B cell (primary cell): ENCODE measurements at places on chromosomes 11 and 22.

GRCh38 chr11:69540118-69541000, 58.9 kb downstream of the LINC01488 start:
- no peak for DNase-seq

- no peak for DNase-seq
Measured at GRCh38 chr11:2572491-2573239, 127.1 kb downstream of the KCNQ1OT1 start.

GRCh38 chr22:35051013-35051535, 14.9 kb upstream of the ISX start:
- no peak for DNase-seq

- DNase-seq: no peak
Measured at GRCh38 chr22:49079027-49079725, 748.5 kb downstream of the BRD1 start.

DNA sequence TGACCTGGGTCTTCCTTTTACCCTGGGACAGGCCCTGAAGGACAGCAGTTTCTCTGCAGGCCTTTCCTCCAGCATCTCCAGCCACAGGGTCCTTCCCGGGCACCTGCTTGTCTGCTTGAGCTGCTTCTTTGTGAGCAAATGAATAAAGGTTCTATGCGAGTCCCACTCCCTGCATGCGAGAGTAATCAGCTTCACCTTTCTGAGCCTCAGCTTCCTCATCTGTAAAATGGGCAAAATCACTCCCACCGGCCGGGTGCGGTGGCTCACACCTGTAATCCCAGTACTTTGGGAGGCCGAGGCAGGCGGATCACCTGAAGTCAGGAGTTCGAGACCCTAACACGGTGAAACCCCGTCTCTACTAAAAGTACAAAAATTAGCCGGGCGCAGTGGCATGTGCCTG, 31.1 kb downstream of the IFT27 start:
- no peak for DNase-seq

DNA sequence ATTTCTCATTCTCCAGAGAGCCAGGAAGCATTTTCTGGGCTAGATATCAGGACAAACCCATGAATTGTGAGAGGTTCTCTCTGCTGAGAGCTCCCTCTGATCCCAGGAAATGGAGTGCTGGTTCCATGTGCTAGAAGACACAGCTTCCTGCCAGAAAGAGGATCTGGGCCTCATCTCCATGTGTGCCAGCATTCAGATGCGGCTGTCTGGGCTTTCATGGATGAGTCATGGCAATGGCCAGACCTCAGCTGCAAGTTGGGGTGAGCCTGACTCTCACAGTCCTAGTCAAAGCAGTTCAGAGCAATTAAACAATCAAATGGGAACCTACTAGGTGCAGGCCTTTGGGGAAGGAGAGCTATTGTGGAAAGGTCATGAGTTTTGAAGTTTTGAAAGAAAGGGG, 82.3 kb upstream of the EED start:
- no peak for DNase-seq

DNA sequence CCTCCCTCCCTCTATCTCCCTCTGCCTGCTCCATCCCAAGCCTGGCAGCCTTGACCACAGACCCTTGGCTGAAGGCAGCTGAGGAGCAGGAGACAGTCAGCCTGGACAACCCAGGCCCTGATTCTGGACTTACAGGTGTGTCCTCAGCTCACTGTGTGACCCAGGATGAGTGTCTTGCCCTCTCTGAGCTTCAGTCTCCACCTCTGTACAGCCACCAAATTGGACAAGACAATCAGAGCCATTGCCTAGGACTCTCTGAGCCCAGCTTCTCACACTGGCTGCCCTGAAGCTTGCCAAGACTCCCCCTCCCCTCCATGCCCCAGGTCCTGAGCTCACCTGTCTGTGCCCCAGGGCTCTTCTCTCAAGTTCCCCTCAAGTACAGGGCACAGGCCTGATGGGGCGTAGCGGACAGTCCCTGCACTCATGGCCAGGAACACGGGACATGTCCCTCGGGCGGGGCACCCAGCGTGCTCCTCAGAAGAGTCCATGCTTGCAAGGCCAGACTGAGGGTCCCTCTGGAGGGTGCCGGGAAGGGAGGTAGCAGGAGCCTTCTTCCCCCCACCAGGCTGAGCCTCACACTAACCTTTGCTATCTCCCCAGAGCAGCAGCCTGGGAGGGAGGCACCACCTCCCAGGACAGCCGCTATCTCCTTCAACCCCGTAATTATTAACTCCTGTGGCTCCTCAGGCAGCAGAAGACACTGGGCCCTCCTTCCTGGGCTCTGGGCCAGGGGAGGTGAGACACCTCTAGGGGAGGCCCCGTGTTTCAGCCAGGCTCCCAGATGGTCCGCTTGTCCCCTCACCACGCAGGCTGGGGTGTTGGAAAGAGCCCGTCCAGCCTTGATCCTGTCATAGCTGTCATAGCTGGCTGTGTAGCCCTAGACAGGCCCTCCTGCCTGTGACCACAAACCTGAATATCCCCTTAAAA, 2.6 kb upstream of the RAB3IL1 start:
- DNase-seq: no peak

DNA sequence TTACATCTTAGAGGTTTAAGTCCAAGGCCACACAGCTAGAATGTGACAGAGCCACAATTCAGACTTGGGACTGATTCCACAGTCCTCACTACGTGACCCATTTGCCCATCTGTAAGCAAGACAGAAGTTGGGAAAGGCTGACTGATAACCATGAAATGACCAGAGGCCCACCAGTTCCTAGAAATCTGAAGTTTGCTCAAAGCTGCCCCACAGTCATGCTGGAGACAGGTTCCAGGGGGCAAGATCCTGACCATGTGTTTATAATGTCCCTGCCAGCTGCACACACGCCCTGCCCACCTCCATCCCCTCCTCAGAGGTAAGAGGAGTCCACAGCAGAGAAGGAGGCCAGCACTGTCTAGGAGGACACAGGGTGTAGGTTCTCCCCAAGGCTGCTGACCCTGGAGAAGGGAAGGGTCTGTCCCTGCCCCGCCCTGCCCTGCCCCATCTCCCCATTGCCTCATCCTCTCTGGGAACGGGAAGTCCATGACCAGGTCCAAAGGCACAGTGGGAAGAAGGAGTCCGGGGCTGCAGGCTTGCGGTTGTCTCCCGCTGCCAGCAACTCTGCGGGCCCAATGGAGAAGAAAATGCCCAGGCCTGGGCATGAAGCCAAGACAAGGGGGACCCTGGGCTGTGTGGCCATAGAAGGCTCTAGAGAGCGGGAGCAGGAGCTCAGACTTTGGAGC, 11.9 kb upstream of the OAF start:
- DNase-seq: no peak

- DNase-seq: peak; percentile 23
Measured at GRCh38 chr11:128776069-128776423, 82.2 kb downstream of the FLI1 start.
